ENCODE measurements at places on chromosomes 5 and 9. TPM values are rescaled to one million over a fixed set of nuclear protein-coding genes. Genes with fewer than 3 reads are reported as not detected.

The LTC4S gene
- total RNA-seq, result 20.0 TPM

The SLC45A2 gene
- not detected for total RNA-seq

The S1PR3 gene
- 104 TPM for total RNA-seq

The SPARC gene
- 1,783 TPM for total RNA-seq

The NME5 gene
- 2.6 TPM for total RNA-seq

The PRSS3 gene
- total RNA-seq, result 3.3 TPM

The EDIL3 gene
- 29.4 TPM for total RNA-seq

The ORM2 gene
- total RNA-seq, result not detected

The LRRTM2 gene
- total RNA-seq, result under 0.01 TPM
